Thyroid gland (tissue), 4 donors: ENCODE measurements at places on chromosomes 11 and 22. TPM values are rescaled to one million over a fixed set of nuclear protein-coding genes. Genes with fewer than 3 reads are reported as not detected.

SHANK3 gene
- 21.2 TPM for total RNA-seq

SF1 gene
- 243 TPM for total RNA-seq

C11orf91 gene
- total RNA-seq: not detected

IRAG1 gene
- total RNA-seq: 6.2 TPM

RAPSN gene
- not detected for total RNA-seq

LRRC56 gene
- total RNA-seq: 2.3 TPM

HBB gene
- 214 TPM for total RNA-seq

GGT5 gene
- total RNA-seq: 59.0 TPM

SCN2B gene
- total RNA-seq: 0.83 TPM

GRCh38 chr22:24325105-24325757, 54.6 kb downstream of the SPECC1L start:
- H3K27me3 ChIP-seq: no peaks in the 10 kb centered on the region
- H3K36me3 ChIP-seq: peaks cover 17% of the 10 kb centered on the region
- DNase-seq: no peak
- no peak overlapping the region for H3K4me3 ChIP-seq
- H3K4me1 ChIP-seq: no peaks in the 10 kb centered on the region
- no peak overlapping the region for H3K27ac ChIP-seq

DNA sequence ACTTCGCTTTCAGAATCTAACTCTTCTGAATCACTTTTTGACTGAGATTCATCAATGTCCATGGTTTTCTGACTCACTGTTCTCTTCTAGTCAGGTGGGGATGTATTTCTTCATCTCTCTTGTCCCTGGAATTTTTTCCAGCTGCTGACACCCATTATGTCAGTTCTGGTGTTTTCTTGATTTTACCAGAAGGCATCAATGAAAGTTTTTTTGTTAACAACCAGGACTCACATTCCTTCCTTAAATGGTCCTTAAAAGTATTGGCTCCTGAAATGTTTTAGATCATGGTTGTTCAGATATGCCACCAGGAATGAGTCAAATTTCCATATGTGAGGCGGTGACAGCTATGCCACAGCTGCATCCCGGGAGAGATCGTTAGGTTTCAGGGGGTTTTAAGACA, 12.9 kb downstream of the MICAL2 start:
- no peak overlapping the region for H3K27ac ChIP-seq
- no peak overlapping the region for H3K4me3 ChIP-seq
- no peak for DNase-seq
- H3K36me3 ChIP-seq: no peaks in the 10 kb centered on the region
- no peaks in the 10 kb centered on the region for H3K27me3 ChIP-seq
- H3K4me1 ChIP-seq: peaks cover 22% of the 10 kb centered on the region

DNA sequence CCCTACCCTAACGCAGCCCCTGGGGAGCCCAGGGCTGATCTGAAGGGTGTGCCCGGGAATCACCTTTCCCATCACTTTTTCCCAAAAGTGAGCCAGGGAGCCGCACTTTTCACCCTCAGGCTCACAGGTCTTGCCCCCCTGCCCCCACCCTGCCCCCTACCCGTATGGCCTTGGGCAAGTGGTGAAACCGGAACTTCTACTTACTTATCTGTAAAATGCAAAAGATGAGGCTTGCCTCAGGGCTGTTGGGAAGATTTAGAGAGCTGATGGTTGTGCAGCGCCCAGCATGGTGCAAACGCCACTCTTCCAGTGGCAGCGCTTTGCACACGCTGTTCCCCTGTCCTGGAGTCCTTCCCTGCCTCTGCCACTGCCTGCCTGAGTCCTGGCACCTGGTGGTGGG, 8.0 kb downstream of the SYT12 start:
- no peaks in the 10 kb centered on the region for H3K36me3 ChIP-seq
- no peak for DNase-seq
- H3K4me3 ChIP-seq: no peak overlapping the region

DNA sequence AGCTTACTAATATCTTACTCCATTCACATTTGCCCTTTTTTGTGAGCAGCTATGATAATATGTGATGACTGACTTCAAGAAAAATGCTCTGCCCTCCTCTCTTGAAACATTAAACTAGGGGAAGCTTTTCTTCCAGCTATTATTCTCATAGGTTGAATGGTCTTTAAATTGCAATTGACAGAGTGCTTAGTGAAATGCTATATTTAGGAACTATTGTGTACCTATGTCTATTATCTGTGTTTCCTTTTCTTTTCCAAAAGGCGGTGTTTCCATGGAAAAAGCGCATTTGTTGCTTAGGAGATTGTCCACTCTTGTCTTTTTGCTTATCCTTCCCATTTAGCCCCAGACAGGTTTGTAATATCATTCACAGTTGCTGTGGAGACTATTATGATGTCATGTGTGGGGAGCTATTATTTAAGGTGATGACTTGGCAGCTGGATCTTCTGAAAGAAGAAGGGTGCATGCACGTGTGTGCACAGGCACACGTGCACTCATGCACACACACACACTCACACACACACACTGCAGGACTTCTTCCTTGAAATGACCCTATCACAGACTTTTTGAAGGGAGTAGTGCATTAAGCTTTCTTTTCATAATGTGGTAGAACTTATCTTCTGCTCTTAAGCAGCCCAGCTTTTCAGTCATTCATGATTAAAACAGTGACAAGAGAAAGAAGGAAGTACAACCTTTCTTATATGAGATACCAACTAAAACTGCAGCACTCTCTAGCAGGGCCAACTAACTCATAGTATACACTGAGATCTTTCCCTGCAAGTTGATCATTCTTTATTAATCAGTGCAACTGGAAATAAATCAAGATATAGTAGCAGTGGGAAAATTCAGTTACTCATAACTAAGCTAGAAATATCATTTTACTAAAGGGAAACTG, 340.8 kb upstream of the MTNR1B start:
- DNase-seq: no peak
- no peak overlapping the region for H3K4me3 ChIP-seq
- no peaks in the 10 kb centered on the region for H3K36me3 ChIP-seq
- no peaks in the 10 kb centered on the region for H3K4me1 ChIP-seq
- H3K27ac ChIP-seq: no peak overlapping the region

DNA sequence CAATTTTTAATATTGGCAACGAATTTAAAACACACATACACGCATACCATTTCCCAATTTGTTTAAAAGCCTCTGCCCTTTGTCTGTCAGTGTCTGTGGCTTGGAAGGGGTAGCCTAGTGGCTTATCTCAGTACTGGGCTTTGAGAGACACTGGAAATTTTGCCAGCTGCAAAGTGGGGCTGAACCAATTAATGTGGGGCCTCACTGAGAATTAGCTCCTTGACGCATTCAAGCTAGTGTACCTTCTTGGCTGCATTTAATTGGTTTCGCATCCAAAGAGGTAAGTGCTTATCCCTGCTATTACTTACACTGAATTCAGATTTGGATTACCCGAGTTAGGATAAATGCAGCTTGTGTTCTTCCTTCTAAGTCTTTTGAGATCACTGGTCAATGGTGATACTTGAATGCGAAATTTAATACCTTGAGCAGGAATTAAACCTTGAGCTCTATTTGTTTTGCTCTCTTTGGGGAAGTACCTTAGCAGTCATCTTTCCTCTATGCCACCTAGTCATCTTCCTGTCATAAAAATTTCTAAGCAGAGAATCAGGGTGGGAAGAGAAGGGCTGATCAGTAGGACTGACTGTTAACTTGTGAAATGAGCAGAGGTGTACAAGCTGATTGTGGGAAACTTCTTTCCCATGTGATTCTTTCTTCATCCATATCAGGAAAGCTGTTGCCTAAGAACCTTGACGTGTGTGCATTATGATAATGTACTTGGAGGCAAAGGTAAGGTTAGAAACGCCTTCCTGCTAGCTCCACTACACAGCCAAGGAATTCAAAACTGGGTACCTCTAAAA, 187.7 kb upstream of the E2F8 start:
- H3K4me3 ChIP-seq: no peak overlapping the region
- H3K4me1 ChIP-seq: peaks cover 64% of the 10 kb centered on the region
- H3K36me3 ChIP-seq: no peaks in the 10 kb centered on the region
- H3K27ac ChIP-seq: no peak overlapping the region
- DNase-seq: no peak

- H3K4me3 ChIP-seq: no peak overlapping the region
- no peaks in the 10 kb centered on the region for H3K36me3 ChIP-seq
- no peaks in the 10 kb centered on the region for H3K4me1 ChIP-seq
These were observed 589.8 kb downstream of the ETS1 start for GRCh38 chr11:127997594-127997993.

- H3K4me3 ChIP-seq: no peak overlapping the region
- no peaks in the 10 kb centered on the region for H3K36me3 ChIP-seq
These were observed 11.3 kb upstream of the RHOD start for GRCh38 chr11:67045314-67045713.

GRCh38 chr11:117941163-117941707, 12.0 kb upstream of the TMPRSS13 start:
- H3K4me1 ChIP-seq: no peaks in the 10 kb centered on the region
- no peaks in the 10 kb centered on the region for H3K27me3 ChIP-seq
- H3K27ac ChIP-seq: no peak overlapping the region
- DNase-seq: no peak
- H3K4me3 ChIP-seq: no peak overlapping the region

DNA sequence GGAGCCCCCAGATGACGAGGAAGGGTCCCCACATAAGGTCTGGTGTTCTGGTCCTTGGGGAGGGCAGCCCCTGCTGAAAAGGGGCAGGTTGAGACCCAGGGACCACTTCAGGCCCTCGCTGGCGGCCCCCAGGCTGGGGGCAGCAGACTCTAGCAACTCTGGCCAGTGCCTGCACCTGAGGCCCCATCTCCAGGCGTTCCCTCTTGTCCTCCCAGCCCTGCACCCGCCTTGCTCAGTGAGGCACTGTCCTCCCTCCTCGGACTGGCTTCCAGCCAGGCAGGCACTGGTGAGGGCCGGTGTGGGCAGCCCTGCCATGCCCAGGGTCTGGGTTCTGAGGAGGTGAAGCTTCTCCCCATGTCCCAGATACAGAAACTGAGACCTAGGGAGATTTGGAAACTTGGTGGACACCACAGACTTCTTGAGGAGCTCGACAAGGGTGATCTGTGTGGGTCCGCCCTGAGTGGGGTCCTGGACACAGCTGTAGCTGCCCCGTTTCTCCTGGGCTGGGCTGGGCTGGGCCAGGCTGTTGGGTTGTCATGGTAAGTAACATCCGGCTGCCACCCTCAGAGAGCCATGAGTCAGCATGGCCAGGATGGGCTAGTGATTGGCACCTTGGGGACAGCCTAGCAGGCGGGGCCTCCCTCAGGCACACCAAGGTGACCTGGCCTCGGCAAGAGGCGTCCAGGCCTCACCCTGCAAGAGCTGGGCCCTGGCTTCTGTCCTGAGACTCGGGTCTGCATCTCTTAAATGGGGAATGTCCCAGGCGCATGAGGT, 11.1 kb upstream of the PHLDA2 start:
- H3K4me1 ChIP-seq: peaks cover 54% of the 10 kb centered on the region
- peak overlapping the region; percentile 80 for H3K27ac ChIP-seq
- DNase-seq: peak; percentile 79

- DNase-seq: no peak
- peaks cover 64% of the 10 kb centered on the region for H3K36me3 ChIP-seq
- H3K4me3 ChIP-seq: no peak overlapping the region
- peaks cover 26% of the 10 kb centered on the region for H3K4me1 ChIP-seq
- peak overlapping the region; percentile 72 for H3K27ac ChIP-seq
- no peaks in the 10 kb centered on the region for H3K27me3 ChIP-seq
These were observed 39.0 kb downstream of the CTNND1 start for GRCh38 chr11:57800444-57801182.

DNA sequence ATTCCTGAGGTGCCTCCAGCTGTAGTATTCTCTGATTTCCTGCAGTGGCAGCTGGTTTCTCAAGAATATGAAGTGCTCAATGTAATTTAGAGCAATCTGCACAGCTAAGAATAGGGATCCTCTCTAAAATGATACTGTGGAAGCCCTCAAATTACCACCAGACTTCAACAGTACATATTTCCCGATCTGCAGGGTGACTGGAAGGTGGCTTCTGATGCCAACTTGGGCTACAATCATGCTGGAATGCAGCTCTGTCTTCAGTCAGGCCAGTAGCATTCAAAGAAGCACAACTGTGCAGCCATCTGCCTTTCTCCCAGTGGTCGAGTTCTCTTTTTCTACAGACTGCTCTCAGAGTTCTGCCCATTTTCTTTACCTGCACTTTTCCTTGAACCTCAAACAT, 55.5 kb upstream of the CD5 start:
- no peak overlapping the region for H3K4me3 ChIP-seq
- no peaks in the 10 kb centered on the region for H3K36me3 ChIP-seq
- no peak for DNase-seq
- H3K27me3 ChIP-seq: no peaks in the 10 kb centered on the region

DNA sequence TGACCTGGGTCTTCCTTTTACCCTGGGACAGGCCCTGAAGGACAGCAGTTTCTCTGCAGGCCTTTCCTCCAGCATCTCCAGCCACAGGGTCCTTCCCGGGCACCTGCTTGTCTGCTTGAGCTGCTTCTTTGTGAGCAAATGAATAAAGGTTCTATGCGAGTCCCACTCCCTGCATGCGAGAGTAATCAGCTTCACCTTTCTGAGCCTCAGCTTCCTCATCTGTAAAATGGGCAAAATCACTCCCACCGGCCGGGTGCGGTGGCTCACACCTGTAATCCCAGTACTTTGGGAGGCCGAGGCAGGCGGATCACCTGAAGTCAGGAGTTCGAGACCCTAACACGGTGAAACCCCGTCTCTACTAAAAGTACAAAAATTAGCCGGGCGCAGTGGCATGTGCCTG, 31.1 kb downstream of the IFT27 start:
- H3K36me3 ChIP-seq: no peaks in the 10 kb centered on the region
- no peaks in the 10 kb centered on the region for H3K27me3 ChIP-seq
- no peak overlapping the region for H3K27ac ChIP-seq
- H3K4me3 ChIP-seq: no peak overlapping the region
